D341Med (cell line): ENCODE measurements at places on chromosomes 6 and 20.
A peak's percentile ranks its signal among the peaks of the same experiment; 100 is the strongest.

- DNase-seq = no peak
Observed at GRCh38 chr6:99393366-99393697, 663 bp downstream of the COQ3 start.

- no peak for DNase-seq
Observed at GRCh38 chr20:58900397-58900796, 47.9 kb downstream of the GNAS start.

GRCh38 chr6:150149146-150149545 is 6.3 kb downstream of the PPP1R14C start:
- DNase-seq = no peak

DNA sequence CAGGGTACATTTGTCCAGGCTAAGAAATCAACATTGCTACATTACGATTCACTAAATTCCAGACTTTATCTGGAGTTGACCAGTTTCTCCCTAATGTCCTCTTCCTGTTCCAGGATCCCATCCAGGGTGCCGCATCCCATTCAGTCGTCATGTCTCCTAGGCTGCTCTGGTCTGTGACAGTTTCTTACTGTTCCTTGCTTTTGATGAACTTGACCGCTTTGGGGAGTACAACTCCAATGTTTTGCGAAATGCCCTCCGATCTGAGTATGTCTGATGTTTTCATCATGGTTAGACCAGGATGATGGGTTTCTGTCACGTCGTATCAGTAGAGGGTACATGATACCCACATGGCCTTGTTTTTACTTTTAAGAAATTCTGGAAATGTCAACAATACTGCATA is 62.2 kb downstream of the CTCFL start:
- DNase-seq = no peak

DNA sequence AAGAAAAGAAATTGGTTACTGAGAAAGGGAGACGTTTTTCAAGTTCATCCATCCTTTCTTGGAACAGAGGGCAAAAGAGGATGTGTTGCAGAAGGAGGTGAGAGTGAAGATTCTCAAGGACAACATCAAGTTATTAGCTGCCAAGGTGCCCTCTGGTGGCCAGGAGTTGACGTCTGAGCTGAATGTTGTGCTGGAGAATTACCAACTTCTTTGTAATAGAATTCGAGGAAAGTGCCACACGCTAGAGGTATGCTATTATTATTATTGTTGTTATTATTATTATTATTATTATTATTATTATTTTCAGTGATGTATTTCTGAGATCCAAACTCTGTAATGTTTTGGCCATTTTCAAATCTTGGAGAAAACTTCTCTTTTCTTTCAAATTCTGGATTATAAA is 197.0 kb downstream of the UTRN start:
- DNase-seq = peak; percentile 57

DNA sequence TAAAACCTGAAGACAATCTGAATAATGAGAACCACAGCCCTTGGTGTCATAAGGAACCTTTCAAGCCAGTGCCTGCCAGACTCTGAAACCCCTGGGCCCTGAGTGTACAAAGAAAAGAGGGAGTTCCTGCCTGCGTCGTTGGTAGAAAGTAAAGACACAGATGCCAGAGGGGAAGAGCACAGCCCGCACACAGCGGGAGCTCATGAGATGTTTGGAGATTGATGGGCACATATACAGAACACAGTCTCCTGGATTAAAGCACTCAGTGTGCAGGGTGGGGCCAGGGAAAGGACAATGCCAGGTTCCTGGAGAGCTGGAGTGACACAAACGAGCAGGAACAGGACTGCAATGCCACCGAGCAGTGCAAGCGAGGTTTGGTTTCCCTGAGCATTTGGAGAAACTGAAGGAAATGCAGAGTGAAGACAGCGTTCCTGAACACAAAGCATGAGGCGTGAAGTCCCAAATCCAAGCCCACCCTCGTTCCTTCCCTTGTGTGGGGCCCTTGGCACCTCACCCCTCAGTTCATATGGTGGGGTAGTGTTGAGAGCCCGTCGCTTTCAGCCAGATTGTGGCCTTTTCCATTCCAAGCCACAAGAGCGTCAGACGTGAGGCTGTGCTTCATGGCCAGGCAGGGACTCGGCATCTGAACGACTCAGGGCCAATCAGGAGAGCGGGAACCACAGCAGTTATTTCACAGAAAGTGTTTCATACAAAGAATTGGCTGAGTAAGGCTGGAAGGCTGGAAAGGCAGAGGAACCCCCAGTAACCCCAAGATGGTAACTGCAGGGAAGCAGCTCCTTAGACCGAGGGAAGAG is 41.0 kb upstream of the RPS6KA2 start:
- DNase-seq = no peak

DNA sequence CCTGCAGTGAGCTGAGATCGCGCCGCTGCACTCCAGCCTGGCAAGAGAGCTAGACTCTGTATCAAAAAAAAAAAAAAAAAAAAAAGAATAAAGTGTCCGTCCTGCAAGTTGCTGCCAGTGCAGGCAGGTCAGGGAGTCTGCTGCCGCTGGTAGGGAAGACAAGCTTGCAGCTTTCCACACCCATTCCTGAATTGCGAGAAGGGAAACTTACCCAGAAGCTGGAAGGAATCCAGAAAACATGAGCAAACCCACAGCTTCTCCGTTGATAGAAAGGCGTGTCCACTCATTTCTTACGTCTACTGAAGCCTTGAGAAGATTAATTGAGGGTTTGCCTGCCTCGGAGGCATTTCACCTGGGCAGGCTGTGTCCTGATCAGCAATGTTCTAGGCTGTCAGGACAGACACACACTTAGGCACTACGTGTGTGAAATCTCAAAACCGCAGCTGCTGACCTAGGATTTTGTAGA is 61.6 kb upstream of the DSP start:
- no peak for DNase-seq

DNA sequence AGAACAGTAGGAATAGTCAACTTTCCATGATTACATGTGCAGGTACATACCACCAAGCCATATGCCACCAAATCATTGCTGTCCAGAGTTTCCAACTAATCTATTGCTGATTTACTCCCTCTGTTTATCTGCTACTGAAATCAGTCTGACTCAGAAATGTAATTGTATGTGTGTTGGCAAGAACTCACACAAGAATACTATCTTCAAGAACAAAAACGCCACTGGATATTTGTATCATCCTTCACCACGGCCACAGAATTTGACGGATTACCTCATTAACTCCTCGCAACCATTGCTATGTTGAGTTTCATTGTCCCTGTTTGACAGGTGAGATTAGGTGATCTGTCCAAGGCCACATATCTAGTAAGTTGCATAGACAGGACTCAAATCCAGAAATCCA is 159.2 kb downstream of the GMPR start:
- no peak for DNase-seq

- DNase-seq = no peak
Observed at GRCh38 chr20:2296524-2297356, 939 bp downstream of the TGM3 start.

GRCh38 chr6:116530436-116530835 is 15.0 kb downstream of the TRAPPC3L start:
- no peak for DNase-seq

DNA sequence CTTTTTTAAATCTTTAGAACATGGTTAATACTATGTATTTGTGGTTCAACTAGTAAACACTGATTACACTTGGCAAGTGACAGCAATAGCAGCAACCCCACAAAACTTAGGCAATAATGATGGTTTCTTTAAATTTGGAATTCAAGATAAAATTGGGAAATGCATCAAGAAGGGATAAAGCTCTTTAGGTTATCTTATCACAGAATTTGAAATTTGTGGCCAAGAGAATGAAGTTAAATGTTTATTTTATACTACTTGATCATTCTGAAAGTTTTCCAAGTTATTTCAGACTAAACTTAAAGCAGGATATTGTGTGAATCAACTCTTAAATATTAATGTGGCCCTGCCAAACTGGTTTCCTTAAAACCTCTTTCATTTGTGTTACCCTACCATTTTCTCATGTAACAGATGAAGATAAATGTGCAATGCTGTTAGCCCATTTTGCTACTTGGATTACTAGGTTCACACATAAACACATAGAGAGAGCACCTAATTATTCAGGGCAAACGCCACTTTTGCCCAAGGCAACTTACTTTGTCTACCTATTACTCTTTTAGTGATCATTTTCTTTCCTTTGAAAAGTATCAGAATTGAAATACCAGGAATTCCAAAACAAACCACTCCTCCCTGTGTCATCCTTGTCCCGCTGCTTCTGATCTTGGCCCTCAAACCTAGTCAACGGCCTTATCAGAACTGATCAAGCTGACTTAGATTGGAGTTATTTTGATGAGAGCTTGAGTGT is 186.7 kb upstream of the TENT5A start:
- no peak for DNase-seq

- no peak for DNase-seq
Observed at GRCh38 chr6:72458521-72458920, 163.3 kb upstream of the KCNQ5 start.

GRCh38 chr6:37011656-37012378 is 6.4 kb downstream of the FGD2 start:
- DNase-seq = no peak

- DNase-seq = no peak
Observed at GRCh38 chr6:148491638-148492251, 149.1 kb downstream of the SASH1 start.

DNA sequence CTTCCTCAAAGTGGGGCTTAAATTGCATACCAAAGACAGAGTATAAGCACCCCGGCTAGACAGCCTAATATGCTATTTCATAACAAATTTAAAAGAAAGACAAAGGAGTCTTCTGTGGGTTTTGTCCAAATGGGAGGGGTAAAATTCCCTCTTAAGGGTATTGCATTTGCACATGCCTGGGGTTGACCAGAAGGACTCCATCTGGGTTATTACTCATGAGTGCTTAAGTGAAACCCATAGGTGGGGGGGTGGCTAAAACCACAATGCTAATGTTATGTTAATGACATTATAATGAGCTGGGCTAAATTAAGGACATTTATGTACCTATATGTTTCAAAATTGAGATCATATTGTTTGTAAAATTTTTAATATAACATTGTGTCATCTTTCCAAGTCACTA is 15.0 kb downstream of the IMPG1 start:
- no peak for DNase-seq

DNA sequence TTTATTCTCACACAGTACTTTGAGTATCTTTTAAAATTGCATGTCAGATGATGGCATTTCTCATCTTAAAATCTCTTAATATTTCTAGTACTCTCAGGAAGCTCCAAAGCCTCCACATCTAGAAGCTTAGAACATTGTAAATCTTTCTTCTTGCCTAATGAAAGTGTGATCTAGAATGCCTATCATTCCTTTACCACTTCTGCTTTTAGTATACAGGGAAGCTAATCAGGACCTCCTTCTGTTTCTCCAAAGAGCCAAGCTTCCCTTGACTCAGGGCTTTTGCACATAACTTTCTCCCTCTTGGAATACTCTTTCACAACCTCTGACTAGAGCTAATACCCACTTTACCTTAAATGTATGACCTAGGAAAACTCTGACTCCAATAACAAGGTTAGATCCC is 7.5 kb upstream of the ELOVL4 start:
- DNase-seq = no peak

GRCh38 chr20:19947611-19948264 is 69.4 kb upstream of the NAA20 start:
- DNase-seq = no peak

DNA sequence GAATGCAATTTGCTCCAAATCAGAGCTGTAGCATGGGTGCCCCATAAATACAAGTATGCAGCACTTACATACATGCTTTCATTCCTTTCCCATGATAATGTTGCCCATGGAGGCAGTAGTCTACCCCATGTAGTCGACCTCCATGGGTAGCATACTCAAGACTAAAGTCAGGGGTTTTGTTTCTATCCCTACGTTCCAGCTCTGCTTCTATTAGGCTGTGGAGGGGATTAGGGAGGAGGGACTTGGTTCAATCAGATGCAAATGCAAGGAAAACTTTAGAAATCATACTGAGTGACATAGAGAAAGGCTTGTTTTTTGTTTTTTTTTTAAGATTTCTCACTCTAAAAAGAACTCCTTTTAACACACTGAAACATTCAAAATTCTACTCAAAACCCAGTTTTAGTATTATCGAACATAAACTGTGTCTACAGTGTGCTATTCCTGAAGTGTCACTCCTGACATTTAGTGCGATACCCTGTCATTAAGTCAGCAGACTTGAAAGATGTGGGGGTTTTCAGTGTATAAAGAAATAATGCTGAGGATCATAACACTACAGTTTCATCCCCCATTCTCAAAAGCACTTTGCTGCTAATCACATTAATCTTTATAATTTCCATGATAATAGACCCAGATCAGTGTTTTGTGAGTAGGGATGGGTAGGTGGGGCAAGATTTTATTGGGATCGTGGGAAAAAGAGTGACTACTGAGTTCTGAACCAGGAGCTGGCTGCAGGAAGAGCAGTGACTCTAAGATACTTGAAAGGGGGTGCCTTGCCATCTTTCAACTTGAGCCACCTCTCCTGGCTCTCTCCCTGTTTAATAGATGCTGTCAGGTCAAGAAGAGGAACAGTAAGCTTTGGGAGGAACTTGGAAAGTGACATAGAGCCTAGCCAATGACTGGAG is 40.4 kb upstream of the SCML4 start:
- DNase-seq = no peak

GRCh38 chr6:45754432-45754831 is 261.2 kb downstream of the CLIC5 start:
- no peak for DNase-seq

DNA sequence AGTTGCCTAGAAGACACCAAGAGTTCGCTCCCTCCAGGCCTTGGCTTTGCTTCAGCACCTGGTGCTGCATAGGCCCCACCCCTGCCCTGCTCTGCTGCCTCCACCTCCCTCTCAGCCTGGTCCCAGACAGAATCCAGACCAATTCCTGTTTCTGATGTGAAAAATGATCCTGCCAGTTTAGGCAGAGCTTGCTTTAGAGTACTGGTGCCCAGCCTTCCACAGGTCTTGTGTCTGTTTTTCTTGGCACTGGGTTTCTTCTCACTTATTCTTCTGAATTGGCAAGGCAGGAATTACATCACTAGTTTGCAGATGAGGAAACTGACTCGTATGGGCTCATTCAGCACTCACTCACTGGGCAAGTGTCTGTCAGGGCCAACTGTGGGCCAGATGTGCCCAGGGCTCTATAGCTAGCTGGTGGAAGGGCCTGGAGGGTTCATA is 53.0 kb downstream of the HLA-A start:
- DNase-seq = no peak

DNA sequence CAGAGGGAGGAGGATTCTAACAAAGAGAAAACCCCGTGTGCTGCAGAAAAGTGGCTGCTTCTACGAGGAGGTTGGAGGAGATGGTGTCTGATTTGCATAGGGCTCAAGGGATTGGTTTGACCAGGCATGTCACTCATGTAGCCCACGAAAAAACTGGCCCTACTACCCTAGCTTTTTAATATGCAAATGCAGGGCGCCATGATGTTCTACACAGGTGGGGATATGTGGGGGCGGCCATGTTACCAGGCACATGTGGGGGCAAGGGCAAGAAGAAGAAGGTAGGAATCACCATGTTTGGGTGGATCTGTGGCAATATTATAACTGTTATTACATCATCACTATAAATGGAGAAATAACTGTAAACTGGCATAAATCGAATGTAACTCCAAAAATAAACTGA is 9.9 kb downstream of the KIAA1755 start:
- DNase-seq = no peak

DNA sequence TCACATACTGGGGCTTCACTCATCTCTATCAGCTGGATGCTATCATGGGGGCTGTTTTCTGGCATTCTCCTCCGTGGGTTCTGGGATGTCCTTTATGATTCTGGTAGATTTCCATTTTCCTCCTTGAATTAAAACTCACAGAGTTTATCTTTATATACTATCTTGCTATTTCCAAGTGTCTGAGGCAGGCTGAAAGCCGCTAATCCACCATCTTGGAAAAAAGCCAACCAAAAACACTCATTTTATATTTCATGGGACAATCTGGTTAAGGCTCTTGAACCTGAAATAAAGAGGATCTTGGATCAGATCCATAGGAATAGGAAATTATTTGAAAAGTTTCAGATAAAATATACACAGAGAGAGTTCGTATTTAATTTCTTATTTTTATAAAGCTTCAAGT is 86.0 kb downstream of the AFG1L start:
- DNase-seq = peak; percentile 30
